HFFc6 (cell line): ENCODE measurements at places on chromosomes 3 and 15. TPM values are rescaled to one million over a fixed set of nuclear protein-coding genes. Genes with fewer than 3 reads are reported as not detected.

- DNase-seq: no peak
These were observed 115.7 kb downstream of the SNRPN start for GRCh38 chr15:25070353-25070963.

DNA sequence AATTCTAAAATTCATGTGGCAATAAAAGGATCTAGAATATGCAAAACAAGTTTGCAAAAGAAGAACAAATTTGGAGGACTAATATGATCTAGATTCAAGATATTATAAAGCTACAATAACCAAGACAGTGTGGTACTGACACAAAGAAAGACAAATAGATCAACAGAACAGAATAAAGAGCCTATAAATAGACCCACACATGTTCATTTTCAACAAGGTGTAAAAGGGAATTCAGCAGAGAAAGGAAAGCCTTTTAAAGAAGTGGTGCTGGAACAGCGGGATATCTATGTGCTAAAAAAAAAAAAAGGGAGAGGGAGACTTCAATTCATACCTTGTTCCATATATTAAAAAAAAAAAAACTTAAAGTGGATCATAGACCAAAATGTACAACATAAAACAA is 149.0 kb downstream of the WDR76 start:
- DNase-seq: no peak

GRCh38 chr3:139304383-139304782 is 39.4 kb upstream of the MRPS22 start:
- no peak for DNase-seq

DNA sequence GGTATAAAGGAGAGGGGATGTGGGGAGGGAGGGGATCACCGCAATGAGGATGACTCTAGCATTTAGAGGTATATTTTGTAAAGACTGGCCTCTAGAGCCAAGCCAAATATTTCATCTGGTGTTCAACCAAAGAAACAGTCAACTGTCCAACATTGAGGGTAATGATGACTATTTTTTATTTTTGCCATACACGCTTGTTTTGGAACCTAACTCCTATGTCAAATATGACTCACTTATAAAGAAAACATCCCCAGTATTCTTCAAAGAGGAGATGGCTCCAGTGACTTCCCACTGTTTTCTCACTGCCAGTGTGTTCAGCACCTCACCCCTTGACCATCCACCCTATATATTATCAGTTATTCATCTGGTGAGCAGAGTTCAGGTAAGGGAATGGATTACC is 77.3 kb downstream of the WNT5A start:
- peak; percentile 29 for DNase-seq

DNA sequence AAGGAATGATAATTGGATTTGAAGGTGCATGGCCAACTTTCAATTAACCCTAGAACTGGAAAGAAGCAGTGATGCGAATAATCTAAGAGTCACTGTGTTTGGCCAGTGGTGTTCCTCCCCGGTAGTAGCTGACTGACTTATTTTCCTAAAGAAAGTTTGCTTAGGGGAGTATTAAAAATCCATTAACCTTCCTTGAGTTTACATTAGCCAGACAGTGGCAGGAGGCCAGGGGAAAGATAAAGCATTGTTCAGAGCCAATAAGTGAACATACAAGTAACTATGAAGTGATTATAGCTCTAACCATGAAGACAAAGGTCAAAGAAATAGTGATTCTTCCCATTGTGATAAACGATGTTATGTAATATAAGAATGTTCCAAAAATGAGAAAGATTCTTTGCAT is 8.9 kb upstream of the TMEM202 start:
- no peak for DNase-seq

- no peak for DNase-seq
These were observed 122.6 kb downstream of the CPNE4 start for GRCh38 chr3:131912255-131912654.

DNA sequence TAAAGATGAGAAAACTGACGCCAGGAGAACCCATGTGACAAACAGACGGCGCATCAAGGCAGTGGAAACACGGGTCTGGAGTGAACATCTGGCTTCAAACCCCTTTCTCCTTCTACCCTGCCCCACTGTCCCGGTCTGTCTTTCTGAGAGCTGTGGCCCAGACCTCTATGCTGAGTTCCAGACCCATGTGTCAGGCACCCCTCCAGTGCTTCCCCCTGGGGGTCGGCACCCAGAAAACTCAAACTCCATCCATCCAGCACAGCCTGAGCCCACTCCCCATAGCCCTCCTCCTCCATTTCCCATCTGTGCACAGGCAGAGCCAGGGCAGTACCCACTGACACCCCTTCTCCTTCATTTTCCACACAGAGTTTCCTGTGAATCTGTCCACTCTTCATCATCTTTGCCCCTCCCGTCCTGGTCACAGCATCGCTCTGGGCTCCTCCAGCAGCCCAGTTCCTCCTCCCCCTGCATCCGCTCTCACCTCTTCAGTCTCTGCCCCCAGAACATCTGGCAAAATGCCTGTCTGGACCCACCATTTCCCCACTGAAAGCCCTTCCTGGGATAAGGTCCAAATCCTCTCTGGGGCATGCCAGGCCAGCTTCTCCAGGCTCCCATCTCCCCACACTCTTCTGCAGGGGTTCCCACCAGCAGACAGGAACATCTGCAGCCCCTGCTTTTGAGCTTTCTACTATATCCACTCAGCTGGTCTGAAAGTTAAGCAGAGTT is 2.9 kb downstream of the FAM240A start:
- DNase-seq: no peak

DNA sequence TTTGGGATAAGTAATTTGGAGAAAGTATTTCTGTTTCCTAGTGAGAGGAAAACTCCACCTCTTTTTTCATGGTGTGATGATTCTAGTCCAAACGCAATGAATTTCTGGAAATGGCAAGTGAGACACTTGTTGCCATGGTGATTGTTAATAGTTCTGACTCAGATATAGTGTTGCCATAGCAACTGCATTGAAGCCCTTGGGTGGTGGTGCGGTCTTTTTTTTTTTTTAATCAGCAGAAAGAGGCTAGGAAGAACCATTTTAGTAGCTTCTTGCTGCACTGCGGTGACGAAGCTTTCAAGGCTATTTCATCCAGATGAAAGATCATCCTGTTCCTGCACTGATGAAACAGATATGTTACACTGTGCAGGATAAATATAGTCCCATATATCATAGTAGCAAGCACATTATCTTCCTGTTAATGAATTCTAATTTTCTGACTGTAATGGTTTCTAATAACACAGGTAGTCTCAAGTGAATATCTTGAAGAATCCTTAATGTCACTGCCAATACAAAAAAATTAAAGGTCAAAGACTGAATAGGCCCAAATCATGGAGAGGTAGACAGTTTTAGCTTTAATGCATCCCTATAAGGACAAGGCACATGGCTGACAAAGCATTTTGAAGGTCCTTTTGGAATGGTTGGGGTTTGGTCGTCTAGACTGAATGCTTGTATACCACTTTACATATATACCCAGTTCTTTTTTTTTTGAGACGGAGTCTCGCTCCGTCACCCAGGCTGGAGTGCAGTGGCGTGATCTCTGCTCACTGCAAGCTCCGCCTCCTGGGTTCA is 125.1 kb upstream of the ZBTB20 start:
- peak; percentile 19 for DNase-seq

HCN4 gene
- not detected in 2 replicates for total RNA-seq

FOXB1 gene
- not detected in 3 replicates for total RNA-seq

- peak; percentile 80 for DNase-seq
These were observed at the start of gene GPD1L for GRCh38 chr3:32106132-32106928. GPD1L (plus strand) TSS chr3:32106620; CDS start chr3:32106712, 92 bp downstream.

- no peak for DNase-seq
These were observed 1225.9 kb upstream of the EPHA6 start for GRCh38 chr3:95588473-95588872.

KCNMB3 gene
- 0.37 to 0.66 TPM (median 0.51 TPM) in 3 replicates for total RNA-seq
